ENCODE measurements at places on chromosomes 11 and 22.

- DNase-seq: no peak
Observed at GRCh38 chr11:94866936-94867795, 99.0 kb downstream of the AMOTL1 start.

- no peak for DNase-seq
Observed at GRCh38 chr11:40187295-40187694, 1272.2 kb downstream of the LRRC4C start.

DNA sequence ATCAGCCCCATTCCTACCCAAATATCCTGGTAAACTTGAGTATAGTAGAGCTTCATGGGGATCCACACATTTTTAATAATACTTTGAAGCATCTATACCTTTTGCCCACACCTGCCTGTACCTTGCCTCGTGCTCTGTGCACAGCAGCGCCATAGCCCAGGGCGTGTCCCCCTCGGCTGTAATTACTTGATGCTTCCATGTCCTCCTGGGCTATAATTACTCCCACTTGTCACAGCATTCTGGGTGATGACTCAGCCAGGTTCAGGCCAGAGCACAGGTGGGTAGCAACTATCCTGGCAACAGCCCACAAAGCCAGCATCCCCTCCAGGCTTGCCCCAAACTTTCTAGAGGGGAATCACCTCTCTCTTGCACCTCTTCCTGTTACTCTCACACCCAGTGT is 23.7 kb upstream of the SLC36A4 start:
- DNase-seq: no peak

- DNase-seq: no peak
Observed at GRCh38 chr22:41380993-41381328, 781 bp upstream of the TEF start.
